ENCODE measurements at places on chromosomes 16 and 17. TPM values are rescaled to one million over a fixed set of nuclear protein-coding genes. Genes with fewer than 3 reads are reported as not detected.

- no peaks in the 10 kb centered on the region for H3K36me3 ChIP-seq
- no peak overlapping the region for H3K27ac ChIP-seq
- no peak for DNase-seq
These were observed 6.0 kb downstream of the CA4 start for GRCh38 chr17:60155815-60156214.

CDH8 gene
- total RNA-seq = not detected

AFMID gene
- 27.9 TPM for total RNA-seq

COG4 gene
- total RNA-seq = 38.0 TPM

DNA sequence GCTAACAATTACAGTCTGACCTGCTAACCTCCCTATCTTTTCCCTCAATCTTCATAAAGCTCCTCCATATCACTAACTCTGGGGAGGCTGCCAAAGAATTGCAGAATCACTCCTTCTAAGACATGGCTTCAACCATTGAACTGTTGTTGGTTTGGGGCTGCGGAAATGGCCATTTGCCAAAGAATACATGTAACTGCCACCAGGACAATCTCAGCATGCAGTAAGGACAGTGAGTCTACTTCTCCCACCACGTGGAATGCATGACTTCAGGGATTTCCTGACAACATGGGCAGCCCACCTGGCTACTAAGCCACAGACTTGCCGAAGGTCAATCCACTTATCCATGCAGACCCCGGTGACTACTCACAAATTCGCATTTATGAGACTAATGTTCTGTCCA lies 104.3 kb upstream of the NUDT7 start:
- H3K36me3 ChIP-seq = no peaks in the 10 kb centered on the region
- no peak overlapping the region for H3K27ac ChIP-seq
- no peaks in the 10 kb centered on the region for H3K4me1 ChIP-seq

All from activated CD8-positive, alpha-beta T cell treated with anti-CD3 and anti-CD28 coated beads for 36 hours (primary cell).